ENCODE measurements at places on chromosomes 2 and 18.

DNA sequence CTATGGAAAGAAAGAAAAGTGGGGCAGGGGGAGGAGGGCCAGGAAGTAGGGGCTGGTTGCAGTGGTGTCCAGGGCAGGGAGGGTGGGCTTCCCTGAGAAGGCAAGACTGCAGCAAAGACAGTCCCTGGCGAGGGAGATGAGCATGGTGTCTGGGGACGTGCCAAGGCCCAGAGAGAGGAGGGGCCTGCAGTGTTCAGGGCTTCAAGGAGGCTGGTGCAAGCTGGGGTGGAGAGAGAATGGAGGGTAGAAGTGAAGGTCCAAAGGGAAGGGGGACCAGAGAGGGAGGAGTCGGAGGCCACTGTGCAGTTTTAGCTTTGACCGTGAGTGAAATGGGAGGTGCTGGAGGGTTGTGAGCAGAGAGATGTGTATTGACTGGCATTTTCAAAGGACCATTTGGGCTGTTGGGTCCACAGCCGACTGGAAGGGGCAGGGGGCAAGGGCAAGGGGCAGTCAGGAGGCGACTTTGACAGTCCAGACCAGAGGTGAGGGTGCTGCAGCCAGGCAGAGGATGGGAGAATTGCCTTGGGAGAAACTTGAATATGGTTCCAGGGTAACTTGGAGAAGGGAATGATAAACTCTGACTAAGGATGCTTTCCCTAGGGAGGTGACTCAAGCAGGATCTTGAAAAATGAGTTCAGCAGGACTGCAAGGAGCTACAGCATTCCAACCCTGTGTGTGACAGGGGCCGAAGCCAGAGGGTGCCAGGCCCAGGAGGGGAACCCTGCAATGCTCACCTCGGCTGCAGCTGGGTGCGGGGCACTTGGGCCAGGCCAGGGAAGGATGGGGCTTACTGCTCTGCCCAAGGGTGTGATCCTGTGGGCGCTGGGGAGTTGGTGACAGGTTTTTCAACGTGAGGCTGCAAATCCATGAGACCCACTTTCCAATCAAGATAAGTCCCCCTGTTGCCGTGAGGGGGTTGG lies 177.1 kb upstream of the HAAO start:
- DNase-seq, result no peak

GRCh38 chr2:38353402-38353801 lies 23.7 kb downstream of the ATL2 start:
- no peak for DNase-seq

DNA sequence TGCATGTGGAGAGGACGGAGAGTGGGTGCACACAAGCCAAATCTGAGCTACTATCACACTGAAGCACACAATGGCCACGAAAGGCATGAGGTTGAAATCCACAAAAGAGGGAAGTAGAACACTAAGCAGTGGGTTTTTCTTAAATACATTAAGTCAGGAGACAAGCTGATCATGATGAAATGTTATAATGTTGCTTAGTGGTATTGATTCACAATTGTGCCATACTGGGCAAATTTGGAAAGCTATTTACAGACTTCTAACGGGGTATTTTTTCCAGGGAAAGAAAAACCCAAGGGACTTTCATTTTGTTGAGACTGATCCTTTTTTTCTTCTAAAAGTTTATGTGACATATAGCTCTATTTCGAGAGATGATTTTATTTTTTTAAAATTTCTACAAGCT lies 100.8 kb upstream of the CNGA3 start:
- DNase-seq, result no peak

- no peak for DNase-seq
Measured at GRCh38 chr2:43085929-43086328, 140.5 kb downstream of the ZFP36L2 start.

DNA sequence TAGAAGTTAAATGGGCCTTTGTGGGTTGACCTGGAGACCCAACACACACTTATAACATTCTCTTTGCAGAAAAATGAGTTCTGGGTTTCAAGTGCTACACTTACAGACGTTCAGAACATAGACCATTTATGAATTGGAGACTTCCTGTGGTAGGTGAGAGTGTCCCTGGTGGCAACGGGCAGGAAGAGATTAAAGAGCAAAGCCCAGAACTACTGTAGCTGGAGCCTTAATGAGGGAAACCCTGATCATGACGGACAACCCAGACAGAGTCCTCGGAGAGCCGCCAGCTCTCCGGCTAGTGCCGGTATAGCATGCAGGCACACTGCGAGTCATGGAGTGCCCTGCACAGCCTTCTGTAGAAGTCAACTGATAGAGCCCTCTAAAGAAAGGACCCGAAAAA lies 44.5 kb upstream of the RMDN2 start:
- DNase-seq, result no peak

DNA sequence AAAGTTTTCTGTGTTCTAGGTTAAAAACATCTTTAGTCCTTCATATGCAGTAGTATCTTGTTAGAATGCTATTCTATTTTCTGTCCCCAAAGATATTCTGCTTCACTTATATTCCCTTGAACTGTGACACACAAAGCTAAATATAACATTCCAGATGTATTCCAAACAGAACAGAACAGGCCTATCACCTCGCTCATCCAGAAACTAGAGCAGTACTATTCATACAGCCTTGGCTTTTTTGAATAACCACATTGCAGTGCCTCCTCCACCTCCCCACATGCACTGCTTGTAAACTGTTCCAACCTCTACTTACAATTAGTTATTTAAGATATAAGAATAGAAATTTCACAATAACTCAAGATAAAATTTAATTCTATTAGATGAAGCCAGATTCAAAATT lies 196.8 kb downstream of the EXOC6B start:
- DNase-seq, result no peak

DNA sequence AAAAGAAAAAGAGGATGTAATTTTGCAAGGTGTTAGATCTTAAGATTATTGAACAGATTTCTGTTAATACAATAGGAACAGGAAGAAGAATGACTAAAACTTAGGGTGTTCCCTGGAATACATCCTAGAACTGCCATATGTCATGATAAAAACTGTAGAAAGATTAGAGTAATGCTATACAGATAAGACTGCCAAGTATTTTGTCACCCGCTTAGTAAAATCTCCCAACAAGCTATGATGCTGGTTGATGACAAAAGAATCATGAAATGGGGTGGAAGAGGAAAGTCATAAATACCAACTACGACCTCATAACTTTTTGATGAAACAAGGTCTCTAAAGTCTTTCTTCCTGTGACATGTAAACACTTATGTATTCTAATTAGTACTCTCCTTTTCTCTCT lies 163.6 kb upstream of the COL3A1 start:
- no peak for DNase-seq

- no peak for DNase-seq
Measured at GRCh38 chr2:239027391-239028252, 179.7 kb downstream of the TWIST2 start.

- DNase-seq, result no peak
Measured at GRCh38 chr2:55130849-55131248, 80.6 kb upstream of the RTN4 start.

GRCh38 chr18:47321815-47322214 lies 70.4 kb upstream of the SKOR2 start:
- DNase-seq, result no peak

DNA sequence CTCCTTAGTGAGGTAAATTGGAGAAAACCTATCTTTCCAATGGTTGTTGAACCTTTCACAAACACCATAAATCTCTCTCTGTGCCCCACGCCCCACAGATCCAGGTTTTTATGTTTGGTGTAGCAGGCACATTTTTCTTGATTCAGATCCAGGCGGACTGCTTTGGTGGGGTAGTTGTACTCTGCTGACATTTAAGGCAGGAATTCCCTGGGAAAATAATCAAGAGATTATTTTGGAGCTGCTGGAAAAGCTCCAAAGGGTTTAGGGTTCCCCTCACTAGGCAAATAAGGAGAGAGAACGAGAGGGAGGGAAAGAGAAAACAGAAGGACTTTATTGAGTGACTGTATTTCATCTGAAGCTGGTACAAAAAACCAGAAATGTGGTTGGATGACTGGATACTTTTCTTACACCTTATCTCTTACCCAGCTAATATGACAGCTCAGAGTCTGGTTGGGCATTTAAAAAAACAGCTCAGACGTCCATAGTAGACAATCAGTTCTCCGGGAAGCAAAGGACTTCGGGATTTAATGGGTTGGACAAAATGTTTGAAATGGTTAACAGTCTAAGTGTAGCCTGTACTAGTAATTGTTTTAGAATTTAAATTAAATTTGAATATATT lies 3.6 kb upstream of the AQP4 start:
- no peak for DNase-seq

Data from stimulated activated CD4-positive, alpha-beta T cell treated with anti-CD3 and anti-CD28 coated beads, Interleukin-15, amount 100 ng/mL, for 1 hour (primary cell).